AG10803 (cell line): ENCODE measurements at places on chromosomes 4 and X.

- DNase-seq, result no peak
Measured at GRCh38 chr4:97105347-97106099, 1037.8 kb downstream of the STPG2 start.

- DNase-seq, result no peak
Measured at GRCh38 chrX:122087341-122087740, 1039.9 kb downstream of the GLUD2 start.

- no peak for DNase-seq
Measured at GRCh38 chr4:73139991-73140390, 70.5 kb upstream of the COX18 start.

GRCh38 chr4:184388106-184388505, 86.2 kb downstream of the IRF2 start:
- DNase-seq, result no peak

DNA sequence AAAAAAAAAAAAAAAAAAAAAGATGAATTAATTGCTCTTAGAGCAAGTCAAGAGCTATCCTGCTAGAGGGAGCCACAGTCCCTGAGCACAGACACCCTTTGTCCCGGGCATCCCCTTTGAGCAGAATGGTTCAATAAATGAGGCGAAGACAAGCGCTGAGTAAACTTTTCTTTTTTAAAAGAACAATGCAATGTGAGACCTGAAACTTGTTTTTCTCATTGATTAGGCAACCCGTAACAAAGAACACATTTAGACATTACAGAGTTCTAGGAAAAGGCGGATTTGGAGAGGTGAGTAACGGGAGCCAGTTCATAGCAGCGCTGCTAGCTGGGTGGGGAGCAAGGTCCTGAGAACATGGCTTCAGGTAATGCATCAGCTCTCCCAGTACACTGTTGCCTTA, 46.1 kb downstream of the GRK4 start:
- peak; percentile 54 for DNase-seq

- peak; percentile 20 for DNase-seq
Measured at GRCh38 chr4:114178392-114178791, 198.9 kb upstream of the ARSJ start.

- DNase-seq, result no peak
Measured at GRCh38 chr4:80386281-80386886, 50.9 kb downstream of the CFAP299 start.

DNA sequence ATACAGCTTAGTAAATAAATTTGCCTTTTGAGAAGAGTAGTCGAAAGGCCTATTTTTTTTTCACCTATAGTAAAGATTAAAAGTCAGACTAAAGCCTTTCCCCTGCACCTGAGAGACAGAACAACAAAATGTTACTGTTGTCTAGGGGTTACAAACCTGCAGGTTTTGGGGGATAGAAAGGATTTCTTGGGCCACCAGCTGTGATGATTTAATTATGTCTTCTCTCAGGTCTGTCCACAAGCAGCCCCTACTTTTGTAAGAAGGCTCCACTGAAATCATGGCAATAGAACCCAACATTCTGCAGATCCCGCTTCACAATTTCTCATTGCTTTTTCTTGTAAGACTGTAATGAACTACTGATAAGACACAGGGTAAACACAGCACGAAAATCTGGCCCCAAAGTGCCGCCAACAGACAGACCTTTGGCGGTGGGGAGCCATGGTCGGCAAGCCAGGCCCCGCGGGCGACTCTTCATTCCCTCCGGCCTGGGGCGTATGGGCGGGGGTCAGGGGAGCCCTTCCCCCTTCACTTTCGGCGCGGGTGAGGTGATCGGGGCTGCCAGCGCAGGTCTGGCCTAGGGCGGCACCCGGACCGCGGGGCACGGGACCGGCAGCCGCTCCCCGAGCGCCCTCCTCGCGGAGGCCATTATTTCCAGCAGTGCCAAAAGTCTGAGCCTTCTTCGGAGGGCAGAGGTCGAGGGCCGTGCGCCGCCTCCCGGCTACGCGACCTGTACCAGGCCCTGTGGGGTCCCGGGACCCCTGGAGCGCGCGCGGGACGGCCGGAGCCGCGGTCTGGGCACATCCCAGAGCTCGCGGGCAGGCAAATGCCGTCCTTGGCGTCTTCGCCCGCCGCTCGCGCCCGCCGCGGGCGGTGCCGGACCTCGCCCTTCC, 812 bp upstream of the KDM6A start:
- no peak for DNase-seq

- DNase-seq, result no peak
Measured at GRCh38 chr4:70496231-70496630, 22.1 kb upstream of the AMTN start.

GRCh38 chrX:71366674-71367256, 608 bp downstream of the TAF1 start:
- DNase-seq, result peak; percentile 12

DNA sequence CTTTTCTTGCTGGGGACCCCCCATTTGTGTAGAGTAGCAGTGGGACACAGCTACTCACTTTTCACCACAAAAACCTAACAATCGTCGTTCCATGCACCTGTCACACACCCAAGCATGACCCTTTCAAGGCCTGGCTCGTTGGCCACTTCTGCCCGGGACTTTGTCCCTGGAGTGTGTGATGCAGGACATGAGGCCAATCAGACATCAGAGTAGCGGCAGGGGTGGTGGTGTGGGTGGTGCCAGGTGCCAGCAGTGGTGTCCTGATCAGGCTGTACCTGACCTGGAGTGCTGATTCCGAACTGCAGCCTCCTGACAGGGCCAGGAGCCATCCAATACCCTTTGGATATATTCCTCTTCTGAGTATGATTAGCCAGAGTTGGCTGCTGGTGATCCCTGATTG, 23.1 kb upstream of the PROM1 start:
- no peak for DNase-seq

- DNase-seq, result no peak
Measured at GRCh38 chr4:55617587-55618197, 18.4 kb downstream of the NMU start.

- no peak for DNase-seq
Measured at GRCh38 chr4:27316176-27316575, 455.5 kb downstream of the STIM2 start.

DNA sequence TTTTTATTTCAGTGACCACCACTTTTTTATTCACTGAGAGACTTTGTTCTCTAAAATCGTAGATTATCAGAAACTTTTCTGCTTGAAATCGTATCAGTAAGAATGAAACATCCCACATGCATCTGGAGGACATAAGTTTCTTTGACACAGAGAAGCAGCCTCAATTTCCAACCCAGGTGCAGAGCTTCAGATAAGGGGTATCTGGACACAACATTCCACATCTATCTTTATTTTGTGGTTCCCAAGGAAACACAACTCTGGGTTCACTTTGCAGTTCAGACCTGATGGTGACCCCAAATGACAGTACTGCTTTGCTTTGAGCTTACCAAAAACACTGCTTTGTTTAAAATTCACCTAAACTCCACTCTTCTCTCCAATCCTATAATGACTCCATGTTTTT, 1.3 kb upstream of the CLCN5 start:
- DNase-seq, result no peak

GRCh38 chrX:112630187-112630586, 49.6 kb downstream of the LHFPL1 start:
- peak; percentile 74 for DNase-seq

GRCh38 chrX:38318606-38319005, 8.7 kb downstream of the RPGR start:
- no peak for DNase-seq

GRCh38 chrX:120316587-120317283, 5.5 kb upstream of the TMEM255A start:
- no peak for DNase-seq

GRCh38 chr4:119329835-119330620, 8.1 kb upstream of the FABP2 start:
- no peak for DNase-seq

DNA sequence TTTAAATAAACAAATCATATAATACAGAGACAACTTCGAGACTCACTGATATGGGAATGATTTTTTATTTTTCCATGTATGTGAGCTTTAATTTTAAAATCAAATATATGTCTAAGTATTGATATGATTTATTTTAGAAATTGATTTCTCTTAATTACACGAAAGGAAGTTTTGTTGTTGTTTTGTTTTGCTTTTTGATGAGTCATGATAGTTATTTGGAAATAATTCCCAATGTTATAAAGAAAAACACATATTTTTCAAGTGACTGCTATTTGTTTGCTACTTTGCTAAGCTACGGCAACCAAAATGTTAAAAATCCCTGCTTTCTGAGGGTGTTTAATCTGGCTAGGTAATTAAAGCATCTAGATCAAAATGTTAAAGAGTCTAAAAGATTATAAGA, 2139.4 kb upstream of the TENM3 start:
- no peak for DNase-seq

GRCh38 chrX:71626576-71626975, 8.3 kb upstream of the CXCR3 start:
- DNase-seq, result no peak

GRCh38 chrX:7921750-7922149, 5.5 kb downstream of the PNPLA4 start:
- no peak for DNase-seq

DNA sequence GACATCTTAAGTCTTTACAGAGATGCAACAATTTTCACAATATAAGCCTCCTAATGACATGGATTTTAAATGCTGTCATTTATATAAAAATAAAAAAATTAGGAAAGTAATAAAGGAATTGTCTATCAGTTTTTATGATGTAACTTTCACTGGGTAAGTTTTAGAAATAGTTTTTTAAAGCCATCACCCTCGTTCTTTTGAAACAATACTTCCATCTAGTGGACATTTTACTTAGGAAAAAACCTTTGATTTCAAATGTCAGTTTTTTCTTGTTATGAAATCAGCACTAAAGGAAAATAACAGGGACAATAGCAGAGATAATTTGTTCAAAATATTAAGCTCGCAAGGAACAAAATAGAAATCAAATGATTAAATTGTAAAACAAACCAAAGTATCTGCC, 24.3 kb upstream of the NDNF start:
- peak; percentile 54 for DNase-seq

- no peak for DNase-seq
Measured at GRCh38 chrX:23387550-23388184, 53.0 kb downstream of the PTCHD1 start.
